Muscle of back (tissue), 13 donors: ENCODE measurements at places on chromosomes 3 and 15. TPM values are rescaled to one million over a fixed set of nuclear protein-coding genes. Genes with fewer than 3 reads are reported as not detected.

PRKCD gene
- polyA plus RNA-seq = 6.6 TPM

- DNase-seq = no peak
Observed at GRCh38 chr3:76387000-76387399, 601.7 kb upstream of the ZNF717 start.

DNA sequence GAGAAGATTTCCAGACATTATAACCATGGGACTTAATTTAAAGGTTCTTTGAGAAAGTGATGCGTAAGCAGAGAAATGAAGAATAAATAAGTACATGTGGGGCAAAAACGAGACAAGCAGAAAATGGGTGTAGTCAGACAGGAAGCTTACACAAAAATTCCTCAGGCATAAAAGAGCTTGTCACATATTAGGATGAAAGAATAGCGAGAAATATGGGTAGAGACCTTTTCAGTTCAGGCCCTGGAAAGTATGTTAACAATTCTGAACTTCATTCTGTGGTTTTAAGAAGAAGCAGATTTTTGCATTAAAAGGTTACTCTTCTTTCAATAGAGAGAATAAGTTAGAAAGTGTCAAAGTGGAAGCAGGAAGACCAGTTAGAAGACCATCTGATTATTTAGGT lies 352.4 kb downstream of the ROBO1 start:
- DNase-seq = no peak

DNA sequence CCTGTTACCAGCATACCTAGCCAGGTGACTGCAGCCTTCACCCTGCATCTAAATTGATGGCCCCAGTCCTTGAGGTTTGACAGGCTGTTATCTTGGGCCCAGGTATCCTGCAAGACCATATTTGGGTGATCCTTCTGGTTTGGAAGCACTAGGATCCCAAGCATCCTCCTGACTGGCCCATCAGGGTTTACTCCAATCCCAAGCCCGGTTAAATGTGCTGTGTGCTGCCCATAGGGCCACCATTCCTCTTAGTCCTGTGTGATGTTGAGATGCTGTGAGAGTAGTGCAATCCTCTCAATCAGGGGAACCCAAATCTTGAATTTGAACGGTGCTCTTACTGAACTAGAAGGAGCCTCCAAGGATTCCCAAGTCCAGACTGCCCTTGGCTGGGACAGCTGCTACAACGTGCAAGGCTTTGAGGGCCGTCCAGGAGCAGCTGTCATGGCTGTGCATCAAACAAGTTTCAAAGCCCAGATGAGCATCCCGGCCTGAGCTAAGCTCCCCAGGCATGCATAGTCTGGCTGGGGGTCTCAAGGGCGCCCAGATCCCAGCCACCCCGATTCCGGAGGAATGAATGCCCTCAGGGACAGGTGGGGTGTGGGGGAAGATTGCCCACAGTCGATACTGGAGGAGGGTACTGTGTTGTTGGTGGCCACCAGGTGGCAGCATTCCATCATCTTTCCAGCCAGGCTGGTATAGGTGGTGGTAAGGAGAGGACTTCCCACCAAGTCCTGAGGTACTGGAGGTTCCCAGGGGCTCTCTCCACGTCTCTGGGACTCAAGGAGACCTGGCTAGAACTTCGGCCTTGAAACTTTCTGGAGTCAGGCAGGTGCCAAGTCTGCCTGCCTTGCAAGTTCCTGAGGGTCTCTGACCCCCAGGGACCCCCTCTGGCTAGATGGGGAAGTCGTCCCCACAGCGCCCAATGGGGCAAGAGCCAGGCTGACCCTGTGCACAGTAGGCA lies 32.6 kb downstream of the RBM5 start:
- DNase-seq = peak; percentile 90

PLXND1 gene
- 147 TPM for polyA plus RNA-seq

GRM2 gene
- polyA plus RNA-seq = 0.53 TPM

DNA sequence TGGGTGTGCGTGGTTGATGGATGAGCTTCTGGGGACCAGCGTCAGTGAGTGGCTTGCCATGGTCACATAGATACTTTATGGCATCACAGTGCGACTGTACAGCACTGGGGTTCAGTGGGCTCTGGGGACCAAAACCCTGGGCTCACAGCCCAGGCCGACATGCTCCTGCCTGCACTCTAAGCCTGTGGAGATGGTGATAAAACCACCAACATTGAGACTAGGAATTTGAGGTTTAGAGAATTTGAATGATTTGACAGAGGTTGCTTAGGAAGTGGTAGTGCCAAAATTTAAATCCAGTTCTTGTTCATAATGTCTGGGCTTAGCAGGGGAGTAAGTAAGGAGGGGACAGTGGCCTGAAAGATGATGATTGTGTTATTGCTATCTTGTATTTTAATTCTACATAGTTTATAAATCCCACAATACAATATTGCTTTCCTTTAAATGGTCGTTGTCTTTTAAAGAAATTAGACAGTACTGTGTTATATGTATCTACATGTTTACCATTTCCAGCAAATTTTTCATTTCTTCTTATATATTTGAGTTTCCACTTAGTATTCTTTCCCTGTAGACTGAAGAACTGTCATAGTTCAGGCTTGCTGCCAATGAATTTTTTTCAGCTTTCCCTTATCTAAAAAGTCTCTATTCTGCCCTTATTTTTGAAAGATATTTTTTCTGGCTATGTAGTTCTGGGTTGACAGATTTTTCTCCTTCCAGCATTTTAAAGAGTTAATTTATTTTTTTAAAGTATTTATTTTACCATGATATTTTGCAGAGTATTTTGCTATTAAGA lies 235.4 kb upstream of the RGMA start:
- DNase-seq = no peak

DNA sequence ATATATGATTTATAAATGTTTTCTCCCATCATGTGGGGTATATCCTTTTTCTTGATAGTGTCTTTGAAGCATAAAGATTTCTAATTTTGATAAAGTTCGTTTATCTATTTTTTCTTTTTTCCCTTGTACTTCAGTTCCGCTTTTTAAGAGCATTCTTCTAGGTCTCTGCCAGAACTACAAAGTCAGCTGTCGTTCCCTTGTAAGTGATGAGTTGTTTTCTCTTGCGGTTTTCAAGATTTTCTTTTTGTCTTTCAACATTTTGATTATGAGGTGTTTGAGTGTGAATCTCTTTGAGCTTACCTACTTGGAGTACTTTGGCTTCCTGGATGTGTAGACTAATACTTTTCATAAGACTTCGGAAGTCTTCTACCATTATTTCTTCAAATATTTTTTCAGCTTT lies 9.3 kb upstream of the PRICKLE2 start:
- no peak for DNase-seq

- DNase-seq = no peak
Observed at GRCh38 chr3:98556164-98557130, 24.7 kb downstream of the GPR15 start.

DNA sequence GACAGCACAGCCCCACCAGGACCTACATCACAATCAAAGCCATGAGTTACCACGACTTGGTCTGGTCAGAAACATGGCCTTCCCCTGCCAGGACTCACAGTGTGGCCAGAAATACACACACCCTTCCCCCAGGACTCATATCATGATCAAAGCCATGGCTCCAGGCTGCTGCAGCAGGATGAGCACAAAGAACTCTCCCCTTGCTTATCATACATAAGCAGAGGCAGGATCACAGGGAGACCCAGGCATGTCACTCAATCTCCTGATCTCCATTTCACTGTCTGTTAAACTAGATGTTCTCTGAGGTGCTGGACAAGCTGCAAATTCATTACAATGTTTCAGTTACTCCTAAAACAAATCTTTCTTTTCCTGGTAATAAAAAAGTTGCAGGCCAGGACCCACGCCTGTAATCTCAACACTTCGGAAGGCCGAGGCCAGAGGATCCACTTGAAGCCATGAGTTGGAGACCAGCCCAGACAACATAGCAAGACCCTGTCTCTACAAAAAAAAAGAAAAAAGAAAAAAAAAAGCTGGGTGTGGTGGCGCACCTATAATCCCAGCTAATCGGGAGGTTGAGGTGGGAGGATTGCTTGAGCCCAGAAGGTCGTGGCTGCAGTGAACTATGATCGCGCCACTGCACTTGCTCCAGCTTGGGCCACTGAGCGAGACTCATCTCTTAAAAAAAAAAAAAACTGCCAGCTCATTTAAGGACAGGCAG lies 1.2 kb downstream of the PFKFB4 start:
- DNase-seq = no peak

DNA sequence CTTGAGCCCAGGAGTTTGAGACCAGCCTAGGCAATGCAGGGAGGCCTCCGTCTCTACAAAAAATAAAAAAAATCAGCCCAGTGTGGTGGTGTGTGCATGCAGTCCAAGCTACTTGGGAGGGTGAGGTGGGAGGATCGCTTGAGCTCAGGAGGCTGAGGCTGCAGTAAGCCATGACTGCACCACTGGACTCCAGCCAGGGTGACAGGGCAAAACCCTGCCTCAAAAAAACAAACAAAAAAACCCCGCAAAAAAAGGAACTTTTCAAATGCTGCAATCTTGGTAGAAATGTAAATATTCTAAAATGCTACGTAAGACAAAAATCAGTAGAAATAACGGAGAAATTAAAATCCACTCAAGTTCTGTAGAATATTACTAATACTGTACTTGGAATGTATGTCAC lies 108.1 kb upstream of the MELTF start:
- no peak for DNase-seq

DNA sequence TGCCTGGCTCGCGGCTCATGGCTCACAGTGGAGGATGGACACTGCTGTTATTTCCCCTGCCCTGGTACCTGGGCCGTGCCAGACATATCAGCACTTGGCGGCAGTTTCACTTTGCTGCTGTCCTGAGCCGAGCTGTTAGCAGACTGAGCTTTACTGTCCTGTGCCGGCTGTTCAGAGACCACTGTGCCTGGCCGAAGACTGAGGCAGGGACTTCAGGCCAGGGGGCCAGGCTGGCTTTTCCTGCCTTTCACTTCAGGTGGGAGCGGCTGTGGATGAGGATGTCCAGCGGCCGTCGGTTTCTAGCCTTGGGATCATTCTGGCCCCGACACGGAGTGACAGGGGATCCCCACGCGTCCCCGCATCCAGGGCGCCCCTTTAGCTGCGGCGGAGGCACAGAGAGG lies 1.1 kb downstream of the ATP10A start:
- peak; percentile 67 for DNase-seq

- DNase-seq = no peak
Observed at GRCh38 chr3:13037458-13038117, 35.6 kb downstream of the IQSEC1 start.

GRCh38 chr3:147807776-147808175 lies 398.6 kb downstream of the ZIC1 start:
- no peak for DNase-seq

CFAP20DC gene
- polyA plus RNA-seq = 2.4 TPM

ZPLD1 gene
- not detected for polyA plus RNA-seq

GRCh38 chr3:175940881-175941280 lies 1081.7 kb downstream of the NAALADL2 start:
- DNase-seq = no peak

CCDC9B gene
- 11.8 TPM for polyA plus RNA-seq

DNA sequence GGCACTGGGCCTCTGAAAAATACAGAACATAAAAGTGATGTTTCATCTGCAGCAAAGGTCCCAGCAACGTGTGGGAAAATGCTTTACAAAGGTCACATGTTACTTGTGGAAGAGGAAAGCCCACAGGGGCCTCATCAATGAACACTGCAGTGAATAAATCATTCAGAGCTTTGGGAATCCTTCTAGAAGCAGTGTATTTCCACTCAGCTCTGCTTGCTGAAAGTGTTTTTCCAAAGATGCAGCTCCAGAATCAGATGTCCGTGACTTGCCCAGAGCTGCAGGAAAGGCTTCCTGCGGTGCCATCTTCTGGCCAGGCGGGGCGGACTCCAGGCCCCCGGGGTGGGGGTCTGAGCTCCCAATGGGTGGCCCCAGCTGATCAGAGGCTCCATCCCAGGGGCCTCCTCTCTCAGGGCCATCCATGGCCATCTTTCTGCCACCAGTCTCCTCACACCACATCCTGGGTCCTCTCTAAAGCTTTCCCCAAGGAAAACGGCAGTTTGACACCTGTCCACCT lies 81.5 kb downstream of the C3orf70 start:
- no peak for DNase-seq

GRCh38 chr3:135929670-135930069 lies 35.9 kb upstream of the PPP2R3A start:
- DNase-seq = peak; percentile 59

PFKFB4 gene
- polyA plus RNA-seq = 3.7 TPM

DNA sequence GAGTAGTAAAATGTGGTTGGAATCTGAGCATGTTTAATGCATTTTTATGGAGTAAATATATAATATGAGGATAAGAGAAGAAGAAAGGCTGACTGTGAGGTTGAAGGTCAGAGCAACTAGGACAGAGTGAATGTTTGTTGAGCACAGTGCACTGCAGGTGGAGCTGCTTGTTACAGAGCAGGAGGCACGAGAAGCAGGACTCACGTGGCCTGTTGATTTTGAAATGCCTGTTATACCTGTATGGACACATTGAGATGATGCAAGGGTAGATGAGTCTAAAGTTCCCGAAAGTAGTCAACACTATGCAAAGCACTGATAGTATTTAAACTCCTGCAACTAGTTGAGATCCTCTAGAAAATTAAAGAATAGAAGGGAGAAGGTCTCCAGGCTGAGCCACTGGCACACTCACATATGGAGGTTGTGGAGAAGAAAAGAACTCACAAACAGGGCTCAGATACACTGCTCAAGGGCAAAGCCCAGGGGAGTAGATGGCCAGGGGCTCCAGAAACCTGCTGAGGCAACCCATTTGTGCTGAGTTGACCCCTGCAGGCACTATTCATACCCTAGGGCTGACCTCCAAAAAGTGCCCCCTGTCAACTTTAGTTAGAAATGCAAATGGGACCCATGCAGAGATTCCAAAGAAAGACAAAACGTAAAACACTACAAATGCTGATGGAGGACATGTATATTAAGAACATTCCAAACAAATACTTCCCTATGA lies 541.5 kb downstream of the GABRG3 start:
- no peak for DNase-seq

DNA sequence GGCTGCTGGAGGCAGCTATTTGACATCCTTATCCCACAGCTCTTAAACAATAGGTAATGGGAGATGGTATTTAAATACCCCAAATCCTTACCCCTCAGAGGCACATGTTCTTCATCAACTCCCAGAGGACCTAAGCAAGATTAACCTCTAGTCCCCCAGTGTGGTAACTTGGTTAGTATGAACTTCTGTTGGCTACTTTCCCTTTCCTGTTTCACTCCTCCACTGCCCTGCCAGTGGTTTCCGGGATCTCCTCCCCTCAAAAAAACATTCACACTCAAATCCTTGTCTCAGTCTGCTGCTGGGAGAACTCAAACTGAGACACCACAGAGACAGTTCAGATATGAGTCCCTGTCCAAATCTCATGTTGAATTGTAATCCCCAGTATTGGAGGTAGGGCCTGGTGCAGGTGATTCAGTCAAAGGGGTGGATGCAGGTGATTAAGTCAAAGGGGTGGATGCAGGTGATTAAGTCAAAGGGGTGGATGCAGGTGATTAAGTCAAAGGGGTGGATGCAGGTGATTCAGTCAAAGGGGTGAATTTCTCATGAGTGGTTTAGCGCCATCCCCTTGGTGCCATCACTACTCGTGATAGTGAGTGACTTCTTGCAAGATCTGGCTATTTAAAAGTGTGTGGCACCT lies 335.0 kb upstream of the CTNNB1 start:
- DNase-seq = no peak

PPARG gene
- 4.5 TPM for polyA plus RNA-seq

GRCh38 chr3:10876661-10877060 lies 60.6 kb downstream of the SLC6A11 start:
- peak; percentile 2 for DNase-seq

C3orf22 gene
- polyA plus RNA-seq = not detected

- no peak for DNase-seq
Observed at GRCh38 chr3:33491721-33492120, 51.5 kb upstream of the UBP1 start.
